ENCODE measurements at places on chromosomes 12 and 14. TPM values are rescaled to one million over a fixed set of nuclear protein-coding genes. Genes with fewer than 3 reads are reported as not detected.

DNA sequence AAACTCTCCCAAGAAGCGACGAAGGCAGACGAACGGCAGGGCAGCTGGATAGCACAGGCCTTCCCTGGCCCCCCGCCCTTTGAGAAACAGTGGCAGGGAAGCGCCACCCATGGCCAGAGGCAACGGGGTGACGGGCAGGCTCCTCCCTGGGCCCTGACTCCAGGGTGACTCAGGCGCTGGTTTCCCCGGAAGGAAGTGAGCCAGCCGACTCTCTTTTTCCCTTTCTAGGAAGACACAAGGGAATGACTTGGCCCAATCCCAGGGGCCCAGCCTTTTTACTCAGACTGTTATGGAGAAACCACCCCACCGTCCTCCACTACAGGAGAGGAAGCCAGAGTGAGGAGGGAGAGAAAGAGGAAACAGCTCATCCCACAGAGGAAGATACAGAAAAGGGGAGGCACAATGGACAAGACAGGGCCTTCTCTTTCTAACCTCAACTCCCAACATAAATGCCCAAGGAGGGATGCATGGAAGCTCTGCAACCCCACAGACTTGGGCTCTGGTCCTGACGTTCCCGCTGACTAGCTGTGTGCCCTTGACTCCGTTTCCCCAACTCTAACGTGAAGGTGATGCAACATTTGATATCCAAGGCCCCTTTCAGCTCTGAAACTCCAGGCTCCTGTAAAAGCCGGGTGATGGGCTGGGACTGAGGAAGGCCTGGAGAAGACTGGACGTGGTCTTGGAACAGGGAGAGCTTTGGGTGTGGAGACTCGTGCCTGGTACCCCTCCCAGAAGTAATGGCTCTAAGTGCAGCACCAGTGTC lies 27.9 kb downstream of the ACTN1 start:
- H3K4me1 ChIP-seq = peaks cover 9% of the 10 kb centered on the region
- no peak overlapping the region for H3K4me3 ChIP-seq
- DNase-seq = no peak
- H3K27me3 ChIP-seq = no peaks in the 10 kb centered on the region

GRCh38 chr14:67447033-67447381 lies 35.0 kb upstream of the PLEK2 start:
- no peak overlapping the region for H3K4me3 ChIP-seq
- H3K27me3 ChIP-seq = no peaks in the 10 kb centered on the region
- H3K36me3 ChIP-seq = no peaks in the 10 kb centered on the region
- no peak overlapping the region for H3K27ac ChIP-seq
- H3K4me1 ChIP-seq = peaks cover 10% of the 10 kb centered on the region

Gene SDR39U1
- polyA plus RNA-seq = 98.8 TPM

DNA sequence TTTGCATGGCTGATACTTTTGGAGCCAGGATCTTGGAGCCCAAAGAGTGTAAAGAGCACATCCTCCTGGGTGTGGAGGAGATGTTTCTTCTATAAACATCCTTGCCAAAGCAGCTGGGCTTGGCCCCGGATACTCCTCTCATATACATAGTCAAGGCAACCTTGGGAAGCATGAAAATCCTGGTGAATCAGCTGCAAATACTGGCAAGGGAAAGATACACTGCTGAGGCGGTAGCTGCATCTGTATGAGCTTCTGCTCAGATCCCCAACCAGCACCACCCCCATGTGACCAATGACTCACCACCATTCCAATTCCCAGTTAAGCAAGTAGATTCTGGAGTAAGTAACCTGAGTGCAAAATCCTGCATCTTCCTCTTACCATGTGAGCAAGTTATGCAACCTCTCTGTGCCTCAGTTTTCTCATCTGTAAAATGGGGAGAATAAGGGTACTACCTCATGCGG lies 567.4 kb downstream of the MED13L start:
- no peaks in the 10 kb centered on the region for H3K27me3 ChIP-seq
- H3K36me3 ChIP-seq = no peaks in the 10 kb centered on the region
- DNase-seq = no peak
- H3K4me1 ChIP-seq = no peaks in the 10 kb centered on the region
- H3K27ac ChIP-seq = no peak overlapping the region
- H3K4me3 ChIP-seq = no peak overlapping the region

Gene KLHDC1
- polyA plus RNA-seq = not detected

- peaks cover 15% of the 10 kb centered on the region for H3K4me1 ChIP-seq
- DNase-seq = peak; percentile 77
- H3K27me3 ChIP-seq = peaks cover 28% of the 10 kb centered on the region
- no peak overlapping the region for H3K27ac ChIP-seq
- H3K36me3 ChIP-seq = no peaks in the 10 kb centered on the region
- peak overlapping the region; percentile 53 for H3K4me3 ChIP-seq
Measured at GRCh38 chr14:23577004-23577681, 1.4 kb downstream of the JPH4 start.

- H3K4me1 ChIP-seq = no peaks in the 10 kb centered on the region
- H3K27me3 ChIP-seq = no peaks in the 10 kb centered on the region
- DNase-seq = no peak
- H3K4me3 ChIP-seq = no peak overlapping the region
- H3K27ac ChIP-seq = no peak overlapping the region
Measured at GRCh38 chr12:61857968-61858367, 402.2 kb upstream of the USP15 start.

Gene KRT80
- polyA plus RNA-seq = 0.05 TPM

Gene ACVRL1
- 0.35 TPM for polyA plus RNA-seq

DNA sequence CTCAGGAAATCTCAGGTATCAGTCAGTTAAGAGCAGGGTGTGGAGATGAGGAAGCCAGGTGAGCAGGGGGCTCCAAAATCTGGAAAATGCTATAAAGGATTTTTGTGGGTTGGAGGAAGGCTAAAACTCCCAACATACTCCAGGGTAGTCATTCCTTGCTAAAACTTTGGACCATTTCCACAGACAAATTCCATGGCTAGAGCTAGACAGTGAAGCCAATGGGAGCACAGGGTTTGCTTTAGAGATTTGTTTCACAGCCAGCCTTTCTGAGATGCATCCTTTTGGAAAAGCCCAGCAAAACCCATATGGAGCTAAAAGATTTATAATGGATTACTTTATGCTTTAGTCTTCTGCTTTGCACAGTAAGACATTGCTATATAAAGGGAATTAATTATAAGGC lies 146.5 kb downstream of the SAMD4A start:
- DNase-seq = no peak
- H3K27me3 ChIP-seq = no peaks in the 10 kb centered on the region
- peaks cover 3% of the 10 kb centered on the region for H3K4me1 ChIP-seq

- H3K4me1 ChIP-seq = peaks cover 3% of the 10 kb centered on the region
- no peak for DNase-seq
- H3K4me3 ChIP-seq = no peak overlapping the region
- H3K36me3 ChIP-seq = no peaks in the 10 kb centered on the region
- no peaks in the 10 kb centered on the region for H3K27me3 ChIP-seq
- H3K27ac ChIP-seq = no peak overlapping the region
Measured at GRCh38 chr12:70648191-70648590, 11.0 kb upstream of the PTPRB start.

Gene CD163L1
- 0.03 TPM for polyA plus RNA-seq

Gene C2CD5
- 13.7 TPM for polyA plus RNA-seq

GRCh38 chr12:88300931-88301330 lies 158.8 kb downstream of the TMTC3 start:
- no peak for DNase-seq
- no peaks in the 10 kb centered on the region for H3K4me1 ChIP-seq
- H3K4me3 ChIP-seq = no peak overlapping the region
- no peaks in the 10 kb centered on the region for H3K27me3 ChIP-seq
- H3K27ac ChIP-seq = no peak overlapping the region

DNA sequence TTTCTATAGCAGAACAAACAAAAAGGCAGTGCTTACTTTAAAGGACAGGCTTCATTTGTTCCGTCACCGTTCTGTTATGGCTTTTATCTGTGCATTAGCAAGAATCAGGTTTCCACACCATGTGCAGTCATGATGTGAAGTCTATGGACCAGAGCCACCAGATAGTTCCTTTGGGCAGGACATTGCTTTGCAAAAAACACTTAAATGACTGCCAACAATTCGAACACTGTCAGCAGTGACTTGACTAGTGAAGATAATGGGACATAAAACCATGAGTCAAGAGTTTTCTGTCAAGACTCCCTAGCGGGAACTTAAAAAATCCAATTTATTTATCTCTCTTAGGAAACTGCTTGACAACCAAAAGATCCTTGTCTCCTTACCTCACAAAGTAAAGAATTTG lies 80.3 kb downstream of the NKX2-1 start:
- no peak overlapping the region for H3K27ac ChIP-seq
- no peaks in the 10 kb centered on the region for H3K27me3 ChIP-seq
- H3K36me3 ChIP-seq = no peaks in the 10 kb centered on the region
- no peak for DNase-seq

GRCh38 chr14:61042220-61042619 lies 61.2 kb downstream of the SLC38A6 start:
- H3K27me3 ChIP-seq = no peaks in the 10 kb centered on the region
- DNase-seq = no peak
- H3K36me3 ChIP-seq = no peaks in the 10 kb centered on the region
- H3K4me3 ChIP-seq = no peak overlapping the region

Gene KRT6B
- polyA plus RNA-seq = not detected

- H3K36me3 ChIP-seq = no peaks in the 10 kb centered on the region
- no peak overlapping the region for H3K27ac ChIP-seq
- no peaks in the 10 kb centered on the region for H3K4me1 ChIP-seq
- no peak for DNase-seq
- no peak overlapping the region for H3K4me3 ChIP-seq
- no peaks in the 10 kb centered on the region for H3K27me3 ChIP-seq
Measured at GRCh38 chr14:29851397-29851796, 76.2 kb downstream of the PRKD1 start.

GRCh38 chr12:93521225-93522080 lies 51.0 kb upstream of the SOCS2 start:
- no peak for DNase-seq
- no peaks in the 10 kb centered on the region for H3K36me3 ChIP-seq
- no peaks in the 10 kb centered on the region for H3K4me1 ChIP-seq
- H3K4me3 ChIP-seq = no peak overlapping the region

GRCh38 chr12:59472273-59472672 lies 123.6 kb upstream of the SLC16A7 start:
- no peak for DNase-seq
- no peak overlapping the region for H3K4me3 ChIP-seq
- H3K36me3 ChIP-seq = no peaks in the 10 kb centered on the region
- H3K27ac ChIP-seq = no peak overlapping the region
- no peaks in the 10 kb centered on the region for H3K4me1 ChIP-seq
- no peaks in the 10 kb centered on the region for H3K27me3 ChIP-seq

DNA sequence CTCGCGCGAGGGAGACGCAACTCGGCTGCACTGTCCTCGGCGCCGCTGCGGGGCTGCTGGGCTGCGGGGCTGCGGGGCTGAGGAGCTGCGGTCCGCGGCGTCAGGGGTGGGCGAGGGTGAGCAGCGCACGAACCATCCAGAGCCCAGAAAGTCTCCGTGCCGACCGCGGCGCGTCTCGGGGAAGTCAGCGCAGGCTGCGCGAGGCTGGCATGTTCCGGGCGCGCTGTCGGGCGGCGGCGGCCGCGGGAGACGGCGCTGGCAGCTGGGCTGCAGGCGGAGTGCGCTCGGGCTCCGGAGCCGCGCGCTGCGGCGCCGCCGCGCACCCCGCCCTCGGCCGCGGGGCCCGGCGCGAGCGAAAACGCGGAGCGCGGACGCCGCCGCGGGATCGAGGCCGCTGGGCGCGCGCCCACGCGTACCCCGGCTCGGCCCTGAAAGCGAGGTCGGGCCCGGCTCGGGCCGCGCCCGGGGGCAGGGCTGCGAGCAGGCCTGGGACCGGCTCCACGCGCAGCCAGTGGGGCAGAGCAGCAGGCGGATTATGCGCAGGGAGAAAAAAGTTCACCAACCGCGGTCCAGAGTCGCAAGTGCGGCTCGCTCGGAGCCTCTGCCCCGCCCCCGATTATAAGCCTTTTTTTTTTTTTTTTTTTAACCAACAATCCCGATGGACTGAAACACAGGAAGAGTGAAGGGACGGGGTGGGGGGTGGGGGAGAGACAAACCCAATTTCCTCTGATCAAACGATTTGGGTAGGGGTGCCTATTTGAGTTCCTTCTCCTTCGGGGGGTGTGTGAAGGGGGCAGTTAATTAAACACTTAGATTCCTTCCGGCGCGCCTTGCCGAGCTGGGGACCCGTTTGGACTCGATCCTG lies at the start of gene PRICKLE1:
PRICKLE1 (minus strand) TSS at position 282 of the 865 bp plus-strand sequence. CDS start 117,230 bp downstream, outside the sequence.
- H3K27ac ChIP-seq = no peak within 1 kb of the TSS
- peaks cover 40% of the 10 kb centered on the region for H3K27me3 ChIP-seq
- peaks cover 5% of the 10 kb centered on the region for H3K4me1 ChIP-seq
- H3K4me3 ChIP-seq = peak within 1 kb of the TSS; percentile 85
- no peak for DNase-seq

Gene FGF23
- polyA plus RNA-seq = 0.35 TPM

Gene TSPAN11
- 8.2 TPM for polyA plus RNA-seq

Gene DLGAP5
- 9.1 TPM for polyA plus RNA-seq

GRCh38 chr14:94844593-94845152 lies 74.8 kb upstream of the GSC start:
- H3K27ac ChIP-seq = no peak overlapping the region
- H3K27me3 ChIP-seq = no peaks in the 10 kb centered on the region
- H3K36me3 ChIP-seq = no peaks in the 10 kb centered on the region
- H3K4me1 ChIP-seq = no peaks in the 10 kb centered on the region
- no peak overlapping the region for H3K4me3 ChIP-seq

- DNase-seq = no peak
- no peaks in the 10 kb centered on the region for H3K27me3 ChIP-seq
- H3K4me1 ChIP-seq = no peaks in the 10 kb centered on the region
- no peak overlapping the region for H3K4me3 ChIP-seq
- H3K27ac ChIP-seq = no peak overlapping the region
Measured at GRCh38 chr14:106372870-106373652, 846.7 kb downstream of the TMEM121 start.

GRCh38 chr12:82415402-82415801 lies 57.1 kb downstream of the METTL25 start:
- H3K27me3 ChIP-seq = no peaks in the 10 kb centered on the region
- no peaks in the 10 kb centered on the region for H3K36me3 ChIP-seq
- H3K4me3 ChIP-seq = no peak overlapping the region

DNA sequence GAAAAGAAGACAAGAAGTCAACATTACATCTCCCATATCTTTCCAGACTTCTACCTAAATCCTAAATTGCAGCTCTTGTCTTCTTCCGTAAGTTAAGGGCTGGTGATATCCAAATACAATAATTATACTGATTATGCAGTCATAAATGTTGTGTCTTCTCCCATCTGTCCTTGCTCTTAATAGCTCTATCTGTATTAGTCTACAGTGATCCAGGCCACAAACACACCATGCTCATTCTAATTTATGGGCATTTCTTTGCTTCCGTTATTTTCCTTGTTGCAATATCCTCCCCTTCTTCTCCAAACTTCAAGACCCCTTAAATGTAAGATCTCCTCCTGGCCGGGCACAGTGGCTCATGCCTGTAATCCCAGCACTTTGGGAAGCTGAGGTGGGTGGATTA lies 3.7 kb upstream of the MDP1 start:
- no peaks in the 10 kb centered on the region for H3K27me3 ChIP-seq
- H3K36me3 ChIP-seq = peaks cover 5% of the 10 kb centered on the region
- H3K4me3 ChIP-seq = no peak overlapping the region

Data from H1 (cell line).